ENCODE measurements at places on chromosomes 6 and 20. TPM values are rescaled to one million over a fixed set of nuclear protein-coding genes. Genes with fewer than 3 reads are reported as not detected.
A peak's percentile ranks its signal among the peaks of the same experiment; 100 is the strongest.

GRCh38 chr6:93136111-93136510 lies 283.2 kb downstream of the EPHA7 start:
- ATAC-seq = no peak

DNA sequence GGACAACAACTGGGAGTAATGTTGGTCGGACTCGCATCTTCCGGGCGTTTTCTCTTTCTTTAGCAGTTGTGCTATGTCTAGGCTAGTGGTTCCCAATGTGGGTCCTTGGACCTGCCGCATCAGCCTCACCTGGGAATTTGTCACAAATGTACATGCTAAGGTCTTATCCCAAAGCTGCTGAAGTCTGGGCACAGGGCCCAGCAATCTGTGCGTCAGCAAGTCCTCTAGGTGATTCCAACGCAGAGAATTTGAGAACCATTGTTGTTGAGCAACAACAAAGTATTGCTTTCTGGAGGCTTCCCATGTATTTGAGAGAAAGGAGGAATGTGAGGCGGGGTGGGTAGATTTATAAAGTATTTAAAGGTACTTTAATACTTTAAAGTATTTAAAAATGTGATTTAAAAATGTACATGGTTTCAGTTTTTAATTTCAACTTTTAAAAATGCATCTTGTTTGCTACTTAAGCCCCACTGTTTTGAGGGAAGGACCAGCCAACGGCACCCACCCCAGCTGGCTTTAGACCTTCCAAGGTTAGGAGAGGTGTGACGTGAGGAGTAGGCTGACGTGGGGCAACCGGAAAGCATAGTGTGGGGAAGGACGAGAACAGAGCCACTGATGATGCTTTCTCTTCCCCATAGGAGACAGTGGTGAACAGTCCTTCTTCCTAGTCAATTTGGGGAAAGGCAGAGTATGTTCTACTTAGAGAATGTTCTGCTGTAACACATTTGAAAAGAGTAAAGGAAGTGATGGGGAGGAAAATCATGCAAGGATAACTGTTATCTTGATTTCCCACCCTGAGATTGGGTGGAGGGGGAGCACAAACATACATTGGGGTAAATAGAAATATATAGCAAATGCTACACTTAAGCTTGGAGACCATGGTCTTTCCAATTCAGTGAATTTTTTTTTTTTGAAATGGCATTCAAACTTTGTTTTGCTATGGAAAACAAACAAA lies 4.3 kb downstream of the UST start:
- ATAC-seq = no peak

- no peak for ATAC-seq
These were observed 16.5 kb upstream of the SH3BGRL2 start for GRCh38 chr6:79614326-79615305.

GRCh38 chr20:626579-626978 lies 16.5 kb upstream of the TCF15 start:
- ATAC-seq = no peak

DNA sequence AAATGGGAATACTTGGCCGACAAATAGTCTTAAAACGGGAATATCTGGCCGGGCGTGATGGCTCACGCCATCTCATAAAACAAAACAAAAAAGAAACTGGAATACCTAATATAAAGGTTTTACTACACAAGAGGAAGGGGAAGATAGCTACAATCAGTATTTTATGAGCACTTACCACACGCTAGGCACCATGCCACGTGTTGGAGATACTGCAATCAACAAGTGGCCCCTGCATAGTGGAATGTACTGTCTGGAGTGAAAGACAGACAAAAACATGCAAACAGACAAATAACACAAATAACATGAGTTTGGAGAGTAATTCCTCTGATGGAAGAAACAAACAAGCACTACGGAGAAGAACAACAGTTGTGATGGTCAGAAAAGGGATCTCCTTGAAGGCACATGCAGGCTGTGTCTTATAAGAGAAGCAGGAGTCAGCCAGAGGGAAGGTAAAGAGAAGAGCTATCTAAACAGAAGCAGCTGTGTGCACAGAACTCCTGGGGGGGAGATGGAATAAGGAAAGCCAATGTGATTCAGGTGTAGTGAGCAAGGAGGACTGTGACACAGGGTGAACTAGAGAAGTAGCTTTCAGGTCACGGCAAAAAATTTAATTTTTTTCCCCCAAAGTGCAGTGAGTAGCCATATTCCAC lies 39.1 kb upstream of the AKIRIN2 start:
- ATAC-seq = no peak

DNA sequence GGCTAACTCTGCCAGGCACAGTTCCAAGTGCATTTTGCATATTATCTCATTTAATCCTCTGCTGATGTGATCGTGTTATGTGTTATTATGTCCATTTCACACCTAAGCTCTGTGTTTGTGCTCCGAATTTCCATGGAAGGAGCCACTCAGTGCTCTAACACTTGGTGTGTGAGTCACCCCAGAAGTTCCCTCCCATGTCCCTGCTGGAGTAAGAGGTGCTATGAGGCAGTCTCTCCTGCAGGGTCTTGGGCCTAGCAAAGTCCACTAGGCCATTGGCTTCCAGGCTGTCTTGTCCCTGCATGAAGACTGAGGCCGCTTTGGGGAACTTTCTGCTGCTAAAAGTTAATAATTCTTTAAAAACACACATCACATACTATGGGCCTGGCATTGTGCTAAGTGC lies 405.9 kb upstream of the SULF2 start:
- ATAC-seq = no peak

DNA sequence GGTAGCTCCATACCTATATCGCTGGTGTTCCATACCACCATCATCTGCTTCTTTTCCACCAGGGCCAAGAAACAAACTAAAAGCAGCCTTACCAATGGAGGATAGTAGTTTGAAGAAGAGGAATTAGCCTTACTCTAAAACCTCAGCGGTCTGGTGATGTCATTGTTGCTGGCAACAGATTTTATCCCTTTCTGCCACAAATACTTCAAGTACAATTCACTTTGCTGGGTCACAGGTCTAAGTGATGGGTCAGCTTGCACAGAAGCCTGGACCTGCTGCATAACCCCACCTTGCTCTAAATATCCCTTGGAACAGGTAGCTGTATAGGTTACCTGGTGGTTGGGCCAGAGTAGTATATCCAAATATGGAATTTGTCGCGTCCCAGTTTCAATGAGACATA lies 53.2 kb upstream of the THEMIS start:
- no peak for ATAC-seq

- no peak for ATAC-seq
These were observed 67.9 kb downstream of the PSMB1 start for GRCh38 chr6:170485159-170485558.

DNA sequence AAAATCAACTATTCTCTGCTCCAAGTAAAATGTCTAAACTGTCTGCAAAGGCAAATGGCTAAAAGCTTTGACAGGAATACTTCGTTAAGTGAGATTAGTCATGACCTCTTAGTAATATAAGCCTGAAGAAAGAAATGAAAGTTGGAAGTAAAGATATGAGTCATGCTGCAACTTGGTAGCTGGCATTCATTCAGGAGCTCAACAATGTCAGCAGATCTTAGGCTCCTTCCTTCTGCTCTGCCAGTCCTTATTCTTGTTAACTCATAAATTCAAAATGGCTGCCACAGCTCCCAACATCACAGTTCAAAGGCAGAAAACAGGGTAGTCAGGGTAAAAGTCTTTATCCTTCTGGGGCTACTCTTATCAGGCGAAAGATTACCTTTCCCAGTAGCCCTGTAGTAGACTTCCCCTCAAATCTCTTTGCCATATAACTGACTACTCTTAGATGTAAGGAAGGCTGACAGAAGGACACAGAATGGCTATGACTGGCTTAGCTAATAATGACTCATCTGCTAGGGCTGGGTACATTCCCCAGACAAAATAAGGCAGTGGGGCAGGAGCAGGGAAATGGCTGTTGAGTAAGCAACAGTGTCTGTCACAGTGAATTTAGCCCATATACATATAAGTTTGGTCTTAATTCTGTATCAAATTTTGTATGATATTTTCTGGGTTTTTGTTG lies 24.4 kb upstream of the C6orf62 start:
- peak; percentile 51 for ATAC-seq

DNA sequence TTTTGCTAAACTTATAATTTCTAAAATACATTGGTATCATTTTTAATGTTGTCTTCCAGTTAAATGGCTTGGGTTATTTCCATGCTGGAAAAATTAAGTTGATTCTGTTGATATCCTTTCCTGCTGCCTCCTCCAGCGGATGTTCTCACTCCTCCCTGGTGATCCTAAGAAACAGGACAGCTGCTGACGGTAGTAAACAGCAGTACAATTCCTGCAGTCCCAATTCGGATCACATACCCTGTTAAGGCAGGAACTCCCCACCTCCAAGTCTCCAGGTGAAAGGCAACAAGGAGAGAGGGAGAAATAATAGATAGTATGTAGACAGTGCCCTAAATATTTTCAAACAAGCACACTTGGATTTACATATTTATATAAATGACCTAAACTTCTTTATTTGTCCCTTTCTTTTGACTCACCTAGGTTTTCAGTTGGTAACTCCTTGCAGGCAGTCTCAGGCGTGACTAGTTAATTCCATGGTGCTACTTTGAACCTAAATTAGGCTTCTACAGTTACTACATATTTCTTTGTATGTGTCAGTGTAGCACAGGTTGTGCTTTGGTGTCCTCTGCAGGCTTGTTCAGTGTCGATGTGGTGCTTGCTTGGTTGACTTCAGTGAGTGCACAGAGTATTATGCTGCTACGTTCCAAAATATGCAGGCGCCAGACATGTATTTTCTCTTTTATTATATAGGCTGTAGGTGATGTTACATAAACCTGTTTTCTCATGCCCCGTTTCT lies 126.0 kb downstream of the ADGRB3 start:
- ATAC-seq = no peak

DNA sequence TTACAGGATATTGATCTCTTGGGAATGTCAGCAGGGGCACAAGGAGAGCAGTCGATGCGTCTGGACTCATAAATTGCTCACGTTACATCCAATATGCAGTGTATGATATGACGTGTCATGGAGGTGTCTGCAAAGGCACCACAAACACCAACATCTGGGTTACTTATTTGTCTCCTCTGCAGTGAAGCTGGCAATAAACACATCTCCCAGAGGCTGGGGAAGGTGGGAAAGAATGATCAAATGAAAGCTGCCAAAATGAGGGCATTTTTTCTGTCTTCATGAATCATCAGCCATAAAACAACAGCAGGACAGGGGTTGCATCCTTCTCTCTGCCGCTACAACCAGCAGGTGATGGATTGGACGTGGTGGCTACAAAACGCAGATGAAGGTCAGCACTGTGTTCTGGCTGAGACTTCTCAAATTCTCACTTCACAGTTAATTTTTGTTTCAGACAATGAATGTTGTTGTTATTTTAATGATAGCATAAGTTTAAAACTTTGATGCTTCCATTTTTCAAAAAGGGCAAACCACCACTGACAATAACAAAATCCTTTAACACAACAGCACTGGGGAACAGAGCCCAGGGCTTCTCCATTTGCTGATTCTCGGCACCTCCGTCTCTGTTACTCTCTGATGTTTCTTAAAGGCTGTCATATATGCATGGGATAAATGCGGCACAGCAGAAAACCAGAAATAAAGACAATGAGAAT lies 47.5 kb downstream of the ERMARD start:
- ATAC-seq = no peak

Gene OPRM1
- 2.6 TPM for total RNA-seq

All from motor neuron (in vitro differentiated cells).